ENCODE measurements at places on chromosomes 4 and X.

DNA sequence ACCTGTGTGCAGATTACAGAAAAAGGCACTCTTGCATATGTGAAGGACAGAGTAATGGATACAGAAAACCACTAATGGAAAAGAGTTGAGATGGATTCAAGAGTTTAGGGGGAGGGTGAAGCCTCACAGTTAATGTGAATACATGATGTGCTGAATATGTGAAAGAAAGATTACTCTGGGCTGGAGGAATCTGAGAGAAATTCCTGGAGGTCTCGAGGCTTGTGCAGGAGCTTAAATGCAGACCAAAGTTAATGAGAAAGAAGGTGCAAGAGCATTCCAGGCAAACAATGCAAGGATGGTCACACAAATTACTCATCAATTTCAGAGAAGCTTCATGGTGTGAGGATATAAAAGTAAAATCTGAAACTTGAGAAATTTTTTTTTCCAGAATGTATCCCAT is 768.8 kb downstream of the STPG2 start:
- DNase-seq: no peak

- no peak for DNase-seq
Observed at GRCh38 chr4:176189891-176190795, 5.2 kb downstream of the SPATA4 start.

DNA sequence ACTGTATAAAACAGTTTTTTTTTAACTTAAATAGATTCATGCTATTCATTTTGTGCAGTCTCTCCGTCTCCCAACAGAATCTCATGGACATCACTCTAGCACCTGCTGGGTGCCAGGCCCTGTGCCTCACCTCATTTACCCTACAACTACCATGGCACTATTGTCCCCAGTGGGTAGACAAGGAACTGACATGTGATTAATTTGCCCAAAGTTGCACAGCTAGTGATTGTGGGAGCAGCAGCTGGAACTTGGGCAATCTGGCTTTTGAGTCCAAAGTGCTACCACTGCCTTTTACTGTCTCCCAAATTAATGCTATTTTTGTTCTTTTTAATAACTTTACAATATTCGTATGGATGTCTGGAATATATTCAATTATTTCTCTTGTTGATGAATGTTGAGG is 11.2 kb upstream of the PGRMC2 start:
- no peak for DNase-seq

- no peak for DNase-seq
Observed at GRCh38 chr4:30535255-30535654, 184.9 kb upstream of the PCDH7 start.

DNA sequence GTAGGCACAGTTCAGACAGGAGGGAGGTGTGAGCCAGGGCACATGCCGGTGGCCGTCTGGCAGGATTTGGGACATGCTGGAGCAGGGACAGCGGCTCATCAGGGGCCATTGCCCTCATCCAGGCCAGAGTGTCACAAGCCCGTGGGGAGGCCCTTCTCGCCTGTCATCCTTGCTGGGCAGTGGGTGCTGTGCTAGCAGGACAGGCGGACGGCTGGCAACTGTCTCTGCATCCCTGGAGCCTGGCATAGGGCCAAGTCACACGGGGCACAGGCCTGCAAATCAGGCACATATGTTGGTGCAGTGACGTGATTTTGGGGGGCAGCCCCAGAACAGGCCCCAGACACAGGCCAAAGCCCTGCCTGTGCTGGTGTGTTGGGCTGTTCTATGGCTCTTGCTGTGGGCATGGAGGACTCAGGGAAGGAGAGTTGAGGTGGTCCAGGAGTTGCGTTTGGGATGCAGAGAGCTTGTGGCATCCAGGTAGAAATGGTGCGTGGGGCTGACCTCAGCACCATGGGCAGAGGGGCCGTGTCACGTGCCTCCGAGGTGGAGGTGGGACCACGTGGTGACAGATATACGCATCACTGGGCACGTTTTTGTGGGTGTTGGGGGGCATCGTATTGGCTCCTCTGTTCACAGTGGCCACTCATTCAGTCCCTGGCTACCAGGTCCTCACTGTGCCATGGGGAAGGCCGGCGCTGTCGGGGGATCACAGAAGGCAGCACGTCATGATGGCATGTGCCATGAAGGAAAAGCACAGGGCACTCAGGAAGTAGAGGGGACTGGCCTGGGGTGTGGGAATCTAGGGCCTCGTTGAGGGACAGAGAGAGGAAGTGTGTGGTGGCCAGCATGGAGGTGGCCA is 14.6 kb upstream of the MSANTD1 start:
- DNase-seq: no peak

DNA sequence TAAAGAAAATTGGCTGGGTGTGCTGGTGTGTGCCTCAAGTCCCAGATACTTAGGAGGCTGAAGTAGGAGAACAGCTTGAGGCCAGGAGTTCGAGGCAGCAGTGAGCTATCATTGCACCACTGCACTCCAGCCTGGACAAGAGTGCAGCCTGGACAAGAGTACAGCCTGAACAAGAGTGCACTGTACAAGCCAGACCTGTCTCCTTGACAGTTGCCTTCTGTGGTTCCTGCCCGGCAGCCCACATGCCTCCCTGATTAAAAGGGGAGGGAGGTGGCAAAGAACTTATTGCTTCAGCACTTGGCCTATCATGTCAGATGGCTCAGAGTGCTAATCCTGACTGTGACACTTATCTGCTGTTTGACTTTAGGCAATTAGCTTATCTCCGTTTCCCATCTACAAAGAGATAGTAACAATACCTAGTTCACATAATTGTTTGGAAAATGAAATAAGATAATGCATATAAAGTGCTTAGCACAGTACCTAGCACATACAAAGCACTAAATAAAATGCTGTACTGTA is 249.1 kb downstream of the DCLK2 start:
- no peak for DNase-seq
